Hematopoietic multipotent progenitor cell treated with erythropoietin and hydrocortisone succinate and interleukin-3 and kit ligand, for 15 days (in vitro differentiated cells): ENCODE measurements at places on chromosomes 1 and 21.

DNA sequence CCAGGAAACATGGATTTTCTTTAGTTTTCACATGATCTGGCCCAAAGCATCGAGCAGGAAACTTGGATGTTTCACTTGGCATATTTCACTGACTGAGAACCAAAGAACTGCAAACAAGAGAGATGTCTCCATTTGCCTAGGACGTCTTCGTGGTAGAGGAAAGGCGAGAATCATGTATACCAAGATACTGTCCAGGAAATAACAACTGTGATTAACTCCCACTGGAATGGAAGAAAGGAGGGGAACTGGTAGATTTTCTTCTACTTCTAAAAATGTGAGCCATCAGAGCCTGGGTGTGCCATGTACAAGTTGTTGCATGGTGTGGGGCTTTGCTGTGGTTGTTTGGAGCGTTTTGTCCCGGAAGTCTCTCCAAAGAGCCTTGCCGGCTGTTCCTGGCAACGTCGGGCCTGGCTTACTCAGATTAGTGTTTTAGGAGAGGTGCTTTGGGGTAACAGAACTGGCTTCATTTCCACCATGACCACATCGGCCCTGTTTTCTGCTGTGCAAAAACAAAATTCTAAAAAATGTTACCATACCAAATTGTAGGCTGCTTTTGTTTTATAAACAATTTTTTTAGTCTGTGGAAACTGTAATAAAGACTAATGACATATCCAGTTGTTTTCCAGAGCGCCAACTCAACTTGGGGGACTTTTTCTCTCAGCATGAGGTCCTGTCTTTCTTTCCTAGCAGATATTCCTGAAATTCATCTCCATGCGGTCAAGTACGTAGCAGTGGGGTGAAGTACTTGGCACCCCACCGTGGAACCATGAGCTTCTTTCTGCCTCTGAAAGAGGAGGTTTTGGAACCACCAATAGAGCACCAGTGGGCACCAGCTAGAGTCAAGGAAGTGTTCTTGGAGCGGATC is 118.3 kb downstream of the TM2D1 start:
- DNase-seq = no peak

- no peak for DNase-seq
Measured at GRCh38 chr1:18670121-18670867, 39.6 kb downstream of the PAX7 start.

DNA sequence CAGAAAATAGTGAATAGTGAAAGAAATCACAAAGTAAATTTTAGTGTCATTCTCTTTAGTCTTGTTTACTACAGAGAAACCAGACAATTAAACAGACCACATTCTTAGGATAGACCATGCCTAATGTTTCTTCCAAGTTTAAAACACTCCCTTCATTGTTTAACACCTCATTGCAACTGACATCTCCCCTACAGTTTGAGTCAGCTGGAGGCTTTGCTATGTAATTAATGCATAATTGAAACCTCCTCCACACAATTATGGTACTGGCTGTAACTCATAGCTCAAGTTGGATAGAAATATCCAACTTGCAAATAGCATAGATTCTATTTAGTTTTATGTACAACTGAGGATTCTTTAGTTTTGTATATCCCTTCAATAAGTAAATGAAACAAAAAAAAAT is 35.2 kb upstream of the B3GALT2 start:
- no peak for DNase-seq

DNA sequence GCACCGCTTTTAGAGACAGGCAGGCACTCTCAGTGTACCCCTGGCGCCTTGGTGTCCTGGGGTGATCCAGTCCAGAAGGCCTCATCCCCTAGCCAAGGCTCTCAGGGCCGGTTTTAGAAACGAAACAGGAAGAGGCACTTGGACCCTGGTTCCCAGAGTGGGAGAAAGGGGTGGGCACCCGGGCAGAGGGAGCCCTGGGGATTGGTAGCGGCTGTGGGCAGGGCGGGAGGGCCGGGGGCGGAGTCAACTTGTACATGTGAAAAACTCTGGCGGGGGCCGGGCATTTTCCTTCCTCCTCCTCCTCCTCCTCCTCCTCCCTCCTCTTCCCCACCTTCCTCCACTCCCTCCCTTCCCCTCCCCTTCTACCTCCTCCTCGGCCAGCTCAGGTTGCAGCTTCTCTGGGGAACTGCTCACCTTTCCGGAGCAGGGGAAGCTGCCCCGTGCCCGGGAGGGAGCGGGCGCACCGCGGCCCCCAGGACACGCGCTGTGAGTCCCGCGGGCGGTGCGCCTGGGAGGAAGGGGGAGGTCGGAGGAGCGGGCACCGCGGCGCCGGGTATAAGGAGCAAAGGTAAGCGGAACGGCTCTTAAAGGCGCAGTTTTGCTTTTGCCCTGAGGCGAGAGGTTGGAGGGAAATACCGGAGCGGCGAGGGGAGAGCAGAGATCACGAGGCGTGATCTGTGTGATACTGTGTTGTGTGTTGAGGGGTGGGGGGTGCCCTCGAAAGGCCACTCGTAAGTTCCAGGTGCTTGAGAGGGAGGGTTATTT is at the start of gene CDK18:
TSS of gene CDK18 (plus strand) at position 359 of the 765 bp plus-strand sequence. CDS start 18,499 bp downstream, outside the sequence.
- no peak for DNase-seq

DNA sequence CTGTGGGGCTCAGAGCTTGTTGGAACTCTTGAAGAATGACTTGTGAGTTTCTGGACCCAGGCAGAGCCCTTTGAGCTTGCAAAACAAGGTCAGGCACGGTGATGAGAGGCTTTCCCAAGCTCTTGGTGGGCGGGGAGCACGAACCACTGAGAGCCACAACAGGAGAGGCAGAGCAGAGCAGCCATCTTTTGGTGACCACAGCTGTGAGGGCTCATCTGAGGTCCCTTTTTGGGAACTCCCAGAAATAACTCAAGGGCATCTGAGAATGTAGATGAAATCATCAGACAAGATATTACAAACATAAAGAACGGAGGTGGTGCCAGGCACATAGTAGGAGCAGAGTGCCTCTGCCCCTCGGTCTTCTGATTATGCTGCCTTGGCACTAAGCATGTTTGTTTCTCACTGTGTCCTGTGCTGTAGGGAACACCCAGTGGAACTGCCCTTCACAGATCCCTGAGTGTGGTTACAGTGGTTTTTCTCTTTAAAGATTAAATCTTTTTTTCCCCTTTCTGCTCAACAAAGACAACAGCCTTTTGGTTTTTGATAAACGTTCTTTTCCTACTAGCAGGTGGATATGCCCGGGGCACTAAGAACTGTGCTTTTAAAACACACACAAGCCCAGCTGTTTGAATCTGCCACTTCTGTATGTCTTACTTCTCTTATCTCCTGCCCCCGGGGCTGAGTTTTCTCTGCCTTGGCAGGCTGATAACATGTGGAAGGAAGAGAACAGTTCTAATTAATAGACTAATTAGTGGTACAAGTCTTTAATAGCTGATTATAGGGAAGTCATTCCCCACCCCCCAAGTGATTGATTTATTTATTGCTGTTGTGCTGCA is 37.7 kb downstream of the CD34 start:
- peak; percentile 76 for DNase-seq

DNA sequence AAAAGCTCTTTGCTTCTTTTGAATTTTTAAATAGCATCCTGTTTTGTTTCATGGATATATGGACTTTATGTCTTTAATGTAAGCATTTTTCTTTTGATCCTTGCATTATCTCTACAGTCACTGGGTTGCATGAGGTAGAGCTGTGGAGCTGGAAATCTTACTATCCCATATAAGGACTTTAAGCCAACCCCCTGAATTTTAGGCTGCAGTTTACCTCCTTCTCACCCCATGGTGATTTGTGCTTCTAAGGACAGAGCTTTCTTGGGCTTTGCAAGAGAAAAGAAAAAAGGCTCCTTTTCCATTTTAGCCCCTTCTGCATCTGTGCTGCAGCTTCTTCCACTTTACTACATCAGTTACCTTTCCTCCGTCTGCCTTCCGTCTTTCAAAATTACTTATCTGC is 373.8 kb downstream of the HHAT start:
- DNase-seq = no peak

- DNase-seq = no peak
Measured at GRCh38 chr21:42530167-42530518, 16.5 kb downstream of the SLC37A1 start.

GRCh38 chr1:119040489-119040888 is 52.3 kb upstream of the TBX15 start:
- no peak for DNase-seq

DNA sequence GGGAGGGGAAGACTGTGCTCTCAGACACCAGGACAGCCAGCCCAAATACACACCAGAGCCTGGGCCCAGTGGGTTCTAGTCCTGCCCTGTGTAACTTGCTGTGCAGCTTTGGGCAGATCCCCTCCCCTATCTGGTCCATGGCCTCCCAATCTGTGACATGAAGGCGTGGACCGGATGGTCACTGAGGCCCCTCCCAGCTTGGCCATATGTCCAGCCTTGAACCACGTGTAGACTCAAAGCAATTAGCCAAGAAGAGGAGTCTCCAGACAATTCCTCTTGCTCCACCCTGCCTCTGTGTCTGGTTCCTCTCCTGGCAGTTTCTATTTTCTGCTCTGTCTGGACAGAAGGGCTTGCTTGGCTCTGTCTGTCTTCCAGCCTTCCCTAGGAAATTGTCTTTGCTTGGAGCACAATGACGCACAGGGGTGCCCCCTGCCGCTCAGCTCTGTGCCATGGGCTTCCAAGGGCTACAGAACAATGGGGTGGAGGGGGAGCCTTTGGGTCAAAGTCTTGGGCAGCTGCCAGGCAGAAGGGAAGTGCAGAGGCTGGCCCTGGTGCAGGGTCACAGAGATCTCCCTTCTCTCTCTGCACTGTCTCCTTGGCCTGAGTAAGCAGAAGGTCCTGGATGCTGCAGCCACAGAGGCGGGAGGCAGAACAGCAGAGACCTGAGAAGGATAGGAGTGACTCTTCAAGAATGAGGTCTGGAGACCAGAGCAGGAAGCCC is 66.1 kb downstream of the TENT5C start:
- peak; percentile 45 for DNase-seq

GRCh38 chr21:45186709-45187108 is 101.0 kb downstream of the POFUT2 start:
- DNase-seq = no peak

DNA sequence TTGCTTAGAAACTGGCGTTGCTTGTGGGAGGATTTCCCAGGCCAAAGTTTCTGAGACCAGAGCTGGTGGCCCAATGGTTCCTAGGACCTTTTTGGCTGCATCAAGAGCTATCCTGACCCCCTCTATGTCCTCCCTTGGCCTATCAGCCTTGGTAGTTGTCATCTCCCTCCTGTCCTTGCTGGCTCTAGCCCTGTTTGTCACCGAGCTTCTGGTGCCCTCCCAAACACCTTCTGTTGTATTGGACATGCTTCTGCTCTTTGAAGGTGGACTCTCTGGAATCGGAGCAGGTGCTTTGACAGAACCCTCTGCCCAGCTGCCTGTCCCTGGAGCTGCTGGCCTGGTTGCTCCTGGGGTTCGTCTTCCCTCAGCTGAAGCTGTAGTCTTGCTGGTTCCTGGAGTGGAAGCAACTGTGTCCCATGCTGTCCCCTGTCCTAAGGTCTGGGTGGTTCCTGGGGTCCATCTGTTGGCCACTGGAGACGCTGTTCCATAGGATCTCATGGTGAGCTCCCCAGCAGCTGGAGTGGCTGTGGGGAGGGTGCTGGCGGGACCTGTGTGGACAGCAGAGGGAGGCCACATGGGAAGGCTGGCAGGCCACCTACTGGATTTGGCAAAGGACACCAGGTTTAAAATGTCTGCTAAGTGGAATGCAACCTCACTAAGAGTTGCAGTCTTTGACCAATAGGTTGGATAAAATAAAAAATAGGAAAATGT is 9.4 kb downstream of the FCAMR start:
- no peak for DNase-seq

GRCh38 chr1:13820055-13820454 is 120.1 kb downstream of the PRDM2 start:
- no peak for DNase-seq

DNA sequence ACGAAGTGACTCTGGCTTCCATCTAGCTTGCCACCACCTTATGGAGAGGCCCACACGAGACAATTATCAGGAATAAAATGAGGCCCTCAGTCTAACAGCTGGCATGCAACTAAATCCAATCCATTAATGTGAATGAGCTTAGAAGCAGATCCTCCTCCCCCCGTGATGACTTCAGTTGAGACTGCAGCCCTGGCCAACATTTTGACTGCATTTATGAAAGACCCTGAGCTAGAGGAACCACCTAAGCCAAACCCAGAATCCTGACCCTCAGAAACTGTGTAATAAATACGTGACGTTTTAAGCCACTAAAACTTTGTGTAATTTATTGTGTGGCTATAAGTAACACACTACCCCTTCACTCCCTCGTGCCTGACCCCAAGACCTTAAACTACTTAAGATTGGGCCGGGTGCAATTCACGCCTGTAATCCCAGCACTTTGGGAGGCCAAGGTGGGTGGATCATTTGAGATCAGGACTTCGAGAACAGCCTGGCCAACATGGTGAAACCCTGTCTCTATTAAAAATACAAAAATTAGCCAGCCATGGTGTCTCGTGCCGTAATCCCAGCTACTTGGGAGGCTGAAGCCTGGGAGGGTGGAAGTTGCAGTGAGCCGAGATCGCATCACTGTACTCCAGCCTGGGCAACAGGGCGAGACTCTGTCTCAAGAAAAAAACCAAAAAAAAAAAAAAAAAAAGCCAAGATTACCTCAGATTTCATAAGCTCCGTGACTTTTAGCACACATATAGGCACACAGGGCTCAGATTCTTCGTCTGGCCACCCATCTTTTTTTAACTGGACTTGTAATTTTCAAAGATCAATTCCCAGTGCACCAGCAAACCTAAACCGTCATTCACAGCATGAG is 72.5 kb downstream of the ENAH start:
- no peak for DNase-seq

- DNase-seq = no peak
Measured at GRCh38 chr1:184953600-184954219, 20.6 kb downstream of the NIBAN1 start.

DNA sequence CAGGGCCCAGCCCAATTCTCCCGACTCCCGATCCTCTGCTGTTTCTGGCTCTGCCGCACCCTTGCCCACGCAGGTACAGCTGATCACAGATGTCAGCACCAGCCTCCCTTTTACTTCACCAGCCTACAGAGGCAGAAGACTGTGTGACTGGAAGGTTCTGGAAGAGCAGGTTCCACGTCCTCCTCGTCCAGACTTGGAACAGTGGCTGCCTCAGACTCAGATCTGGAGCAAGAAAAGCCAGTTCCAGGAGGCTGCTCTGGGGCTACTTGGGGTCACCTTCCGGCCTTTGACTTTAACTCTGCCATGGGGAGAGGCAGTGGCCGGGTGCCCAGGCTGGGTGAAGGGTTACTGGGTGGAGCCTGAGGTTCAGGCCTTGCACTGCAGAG is 16.1 kb upstream of the KLHDC7A start:
- no peak for DNase-seq

GRCh38 chr1:104182251-104182650 is 432.6 kb downstream of the AMY1C start:
- DNase-seq = no peak

GRCh38 chr21:36310016-36310415 is 10.0 kb upstream of the MORC3 start:
- DNase-seq = no peak

- DNase-seq = no peak
Measured at GRCh38 chr1:241608379-241609033, 31.7 kb downstream of the CHML start.

- no peak for DNase-seq
Measured at GRCh38 chr21:46604975-46605766, at the start of gene S100B. Gene S100B (minus strand): TSS chr21:46605082. CDS start chr21:46602415, 2,667 bp downstream.

DNA sequence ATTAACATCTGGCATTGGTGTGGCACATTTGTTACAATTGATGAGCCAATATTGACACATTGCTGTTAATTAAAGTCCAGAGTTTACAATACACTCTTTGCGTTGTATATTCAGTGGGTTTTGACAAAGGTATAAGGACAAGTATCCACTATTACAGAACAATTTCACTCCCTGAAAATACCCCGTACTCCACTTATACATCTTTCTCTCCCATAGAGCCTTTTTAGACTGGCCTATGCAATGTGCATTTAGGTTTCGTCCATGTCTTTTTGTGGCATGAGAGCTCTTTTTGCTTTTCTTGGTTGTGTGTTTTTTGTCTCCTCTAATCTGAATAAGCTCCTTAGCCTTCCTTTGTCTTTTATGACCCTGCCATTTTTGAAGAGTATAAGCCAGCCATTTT is 40.6 kb upstream of the TSNAX start:
- DNase-seq = no peak
